ENCODE measurements at places on chromosomes 2 and 18.

DNA sequence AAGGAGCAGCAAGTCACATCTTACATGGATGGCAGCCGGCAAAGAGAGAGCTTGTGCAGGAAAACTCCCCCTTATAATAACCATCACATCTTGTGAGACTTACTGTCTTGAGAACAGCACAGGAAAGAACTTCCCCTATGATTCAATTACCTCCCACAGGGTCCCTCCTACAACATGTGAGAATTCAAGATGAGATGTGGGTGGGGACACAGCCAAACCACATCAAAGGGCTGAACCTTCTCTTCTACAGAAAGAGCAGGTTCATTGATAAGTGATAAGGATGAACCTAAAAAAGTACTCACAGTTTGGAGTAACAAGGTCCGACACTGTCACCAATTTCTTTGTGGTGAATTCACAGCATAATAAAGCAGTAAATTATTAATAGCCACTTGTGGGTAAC lies 422.2 kb upstream of the FSIP2 start:
- DNase-seq = no peak

DNA sequence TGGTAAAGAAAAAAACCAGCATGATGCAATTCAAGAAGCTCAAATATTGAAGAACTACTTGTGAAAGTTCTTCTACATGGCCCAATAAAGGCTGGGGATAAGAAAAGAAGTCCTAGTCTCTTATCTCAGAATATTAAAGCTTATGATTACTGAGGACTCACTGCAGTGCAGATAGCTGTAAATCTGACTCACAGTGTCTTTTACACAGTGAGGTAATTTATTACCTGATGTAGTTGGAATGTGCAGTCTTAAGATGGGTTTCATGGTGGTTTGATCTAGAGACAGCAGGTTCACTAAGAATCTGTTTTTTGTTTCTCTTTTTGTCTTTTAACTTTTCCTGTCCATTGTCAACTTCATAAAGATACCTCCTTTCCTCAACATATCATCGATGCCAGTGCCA lies 484.0 kb upstream of the MAP2 start:
- no peak for DNase-seq

DNA sequence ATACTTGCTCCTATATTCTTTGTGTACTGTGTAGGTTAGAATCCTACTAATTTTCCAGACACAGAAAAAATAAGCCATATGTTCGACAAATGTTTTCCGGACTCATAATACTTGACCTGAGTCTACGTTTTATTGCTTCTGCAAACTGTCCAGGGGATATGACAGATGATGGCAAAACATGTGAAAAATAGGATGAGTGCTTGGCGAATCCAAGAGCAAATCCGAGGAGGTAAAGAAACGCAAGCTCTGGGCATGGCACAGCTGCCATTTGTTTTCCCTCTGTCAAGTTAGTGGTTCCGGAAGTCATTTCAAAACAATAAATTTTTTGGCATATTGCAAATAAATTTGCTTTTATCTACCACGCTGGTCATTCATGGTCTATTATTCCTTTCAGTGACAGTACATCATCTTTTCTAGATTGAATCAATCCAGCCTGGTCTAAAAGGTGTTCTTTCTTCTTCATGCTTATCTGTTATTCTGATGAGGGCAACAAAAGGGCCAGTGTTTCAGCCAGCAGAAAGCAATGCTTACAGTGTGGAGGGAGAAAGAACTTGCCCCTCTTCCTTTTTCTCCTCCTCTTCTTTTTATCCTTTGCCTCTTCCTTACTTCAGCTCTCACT lies 476.1 kb upstream of the SOX11 start:
- DNase-seq = no peak

DNA sequence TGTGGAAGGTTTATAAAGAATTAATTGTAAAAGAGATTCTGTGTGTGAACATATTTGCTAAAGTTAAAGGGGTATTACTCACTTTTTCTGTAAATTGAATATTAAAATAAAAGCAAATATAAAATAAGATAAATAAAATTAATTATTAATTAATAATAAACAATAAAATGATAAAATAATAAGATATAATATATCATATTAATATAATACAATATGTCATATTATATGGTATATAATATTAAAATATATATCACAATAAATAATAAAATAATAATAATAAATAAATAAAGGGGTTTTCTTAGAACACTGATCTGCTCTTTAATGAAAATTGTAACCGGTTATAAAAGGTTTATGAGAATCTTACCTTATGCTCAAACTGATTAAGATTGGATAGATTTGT lies 29.8 kb downstream of the TMEM200C start:
- no peak for DNase-seq

- DNase-seq = no peak
Observed at GRCh38 chr2:234446404-234447076, 50.3 kb downstream of the ARL4C start.

- no peak for DNase-seq
Observed at GRCh38 chr2:35428548-35428947, 927.0 kb upstream of the CRIM1 start.

- DNase-seq = no peak
Observed at GRCh38 chr2:217958206-217958883, 44.5 kb downstream of the TNS1 start.

GRCh38 chr2:64978514-64979268 lies 10.5 kb upstream of the SLC1A4 start:
- no peak for DNase-seq

DNA sequence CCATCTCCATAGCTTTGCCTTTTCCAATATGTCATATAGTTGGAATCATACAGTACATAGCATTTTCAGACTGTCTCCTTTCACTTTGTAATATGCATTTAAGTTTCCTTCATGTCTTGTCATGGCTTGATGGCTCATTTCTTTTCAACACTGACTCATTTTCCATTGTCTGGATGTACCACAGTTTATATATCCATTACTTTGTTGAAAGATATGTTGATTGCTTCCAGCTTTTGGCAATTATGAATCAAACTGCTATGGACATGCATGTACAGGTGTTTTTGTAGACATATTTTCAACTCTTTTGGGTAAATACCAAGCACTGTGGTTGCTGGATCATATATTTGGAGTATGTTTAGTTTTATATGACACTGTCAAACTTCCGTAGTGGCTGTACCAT lies 26.3 kb downstream of the ACSL3 start:
- no peak for DNase-seq

DNA sequence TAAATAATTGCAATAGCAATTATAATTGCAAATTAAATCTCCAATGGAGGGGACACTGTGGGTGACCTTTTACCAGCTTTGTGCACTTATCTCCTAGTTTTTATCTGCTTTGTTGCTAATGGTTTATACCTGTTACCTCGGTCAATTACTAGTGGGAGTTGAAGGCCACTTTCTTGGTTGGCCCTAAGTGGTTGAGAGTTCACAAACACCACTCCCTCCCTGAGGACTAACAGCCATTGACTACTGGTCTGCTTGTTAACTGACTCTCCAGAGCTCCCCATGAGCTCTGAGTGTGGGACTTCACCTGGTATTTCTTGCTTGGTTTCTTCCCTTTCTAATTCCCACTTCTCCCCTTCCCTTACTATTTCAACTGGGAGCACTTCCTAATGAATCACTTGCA lies 27.2 kb downstream of the SERPINE2 start:
- no peak for DNase-seq

- no peak for DNase-seq
Observed at GRCh38 chr2:165079432-165079831, 124.1 kb upstream of the SLC38A11 start.

DNA sequence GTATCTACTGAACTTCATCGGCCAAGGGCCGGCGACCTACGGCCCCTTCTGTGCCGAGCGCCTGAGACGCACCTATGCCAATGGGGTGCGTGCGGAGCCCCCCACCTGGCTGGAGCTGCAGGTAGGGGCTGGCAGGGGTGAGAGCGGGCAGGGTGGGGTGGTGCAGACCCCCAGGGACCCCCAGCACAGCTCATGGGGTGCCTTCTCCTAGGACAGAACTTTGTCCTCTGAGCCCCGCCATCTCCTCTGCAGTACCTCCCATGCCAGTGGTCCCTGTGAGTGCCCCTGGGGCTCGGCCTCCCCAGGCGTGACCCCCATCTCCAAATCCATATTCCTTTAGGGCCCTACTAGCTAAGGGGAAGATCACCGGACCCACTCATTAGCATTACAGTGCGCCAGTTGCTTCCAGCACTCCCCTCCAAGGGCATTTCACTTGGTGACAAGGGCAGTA lies 23.9 kb upstream of the GPR17 start:
- no peak for DNase-seq

DNA sequence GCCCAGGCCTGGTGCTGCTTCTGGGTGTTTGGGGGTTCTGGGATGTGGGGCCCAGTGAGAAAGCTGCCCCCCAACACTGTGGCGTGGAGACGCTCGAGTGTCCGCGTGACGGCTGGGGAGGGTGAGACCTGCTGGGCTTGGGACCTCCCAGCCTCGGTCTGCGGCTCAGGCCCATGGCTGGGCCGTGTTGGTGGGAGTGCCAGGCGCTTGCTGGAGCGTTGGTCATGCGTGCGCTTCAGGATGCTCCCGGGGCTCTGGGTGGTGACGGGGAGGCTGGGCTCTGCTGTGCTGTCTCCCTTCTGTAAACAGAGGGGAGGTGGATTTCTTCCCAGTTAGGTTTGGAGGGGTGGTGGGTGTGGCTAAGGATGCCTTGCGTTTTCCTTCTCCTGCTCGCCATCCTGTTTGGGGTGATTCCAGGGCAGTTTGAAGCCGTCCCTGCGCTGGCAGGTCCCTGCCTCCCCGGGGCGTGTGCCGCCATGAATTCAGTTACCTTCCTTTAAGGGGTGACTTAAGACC lies 606 bp downstream of the GAL3ST2 start:
- DNase-seq = no peak

GRCh38 chr2:39470580-39470979 lies 33.5 kb upstream of the MAP4K3 start:
- DNase-seq = no peak

- DNase-seq = no peak
Observed at GRCh38 chr2:170820757-170821530, 4.3 kb downstream of the GAD1 start.

GRCh38 chr2:108215794-108216211 lies 24.0 kb upstream of the SULT1C3 start:
- no peak for DNase-seq

GRCh38 chr18:56460581-56460980 lies 177.8 kb downstream of the TXNL1 start:
- DNase-seq = no peak

- DNase-seq = no peak
Observed at GRCh38 chr18:49631146-49631866, 69.4 kb downstream of the LIPG start.

- no peak for DNase-seq
Observed at GRCh38 chr2:148725564-148725963, 81.0 kb downstream of the EPC2 start.

- DNase-seq = no peak
Observed at GRCh38 chr2:227344231-227344630, 19.2 kb downstream of the MFF start.

- DNase-seq = no peak
Observed at GRCh38 chr2:230824406-230824978, 40.2 kb upstream of the ITM2C start.

All from NCI-H2081 treated with DMSO at 0.1 percent for 48 hours (cell line).